ENCODE measurements at places on chromosomes 1 and 21. TPM values are rescaled to one million over a fixed set of nuclear protein-coding genes. Genes with fewer than 3 reads are reported as not detected.

The KANK4 gene
- total RNA-seq: 0.74 TPM

The PROK1 gene
- not detected for total RNA-seq

The OR2M7 gene
- not detected for total RNA-seq

The KCNK1 gene
- 20.7 TPM for total RNA-seq

The GABRD gene
- 1.0 TPM for total RNA-seq

All from A549 treated with GW870086 at 1 μM for 4 hours (cell line).